ENCODE measurements at places on chromosomes 5 and 9. TPM values are rescaled to one million over a fixed set of nuclear protein-coding genes. Genes with fewer than 3 reads are reported as not detected.

Gene KCTD16
- total RNA-seq: 1.1 TPM

Gene ZNF454
- 2.0 TPM for total RNA-seq

Gene PCDHGA4
- 5.0 TPM for total RNA-seq

Gene MEIKIN
- not detected for total RNA-seq

Gene GNAQ
- 36.9 TPM for total RNA-seq
